Right forelimb (tissue), 1 donor: ENCODE measurements at places on chromosomes 1 and 21.

DNA sequence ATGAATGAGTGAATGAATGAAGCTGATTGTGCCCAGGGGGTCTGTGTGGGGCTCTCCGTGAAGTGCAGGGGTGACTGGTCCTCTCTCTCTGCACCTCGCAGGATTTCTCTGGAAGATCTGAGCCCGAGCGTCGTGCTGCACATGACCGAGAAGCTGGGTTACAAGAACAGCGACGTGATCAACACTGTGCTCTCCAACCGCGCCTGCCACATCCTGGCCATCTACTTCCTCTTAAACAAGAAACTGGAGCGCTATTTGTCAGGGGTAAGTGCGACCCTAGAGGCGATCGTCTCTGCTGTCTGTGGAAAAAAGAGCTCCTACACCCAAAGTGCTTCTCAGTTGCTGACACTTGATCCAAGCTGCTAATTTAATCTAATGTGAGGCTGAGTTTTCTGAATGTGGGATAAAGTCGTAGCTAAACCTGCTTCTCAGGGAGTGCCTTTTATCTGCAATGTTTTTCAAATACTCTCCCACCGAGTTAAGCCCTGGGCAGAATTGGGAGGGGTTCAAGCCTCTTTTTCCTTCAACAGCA is 101.7 kb downstream of the HUNK start:
- no peak for DNase-seq

GRCh38 chr1:91864017-91864700 is 21.8 kb downstream of the TGFBR3 start:
- no peak for DNase-seq

GRCh38 chr1:229249854-229250644 is 20.9 kb upstream of the RAB4A start:
- DNase-seq, result no peak

GRCh38 chr1:78254517-78254916 is 208.8 kb downstream of the GIPC2 start:
- DNase-seq, result no peak

GRCh38 chr1:82628887-82629286 is 828.2 kb downstream of the ADGRL2 start:
- no peak for DNase-seq

- no peak for DNase-seq
Measured at GRCh38 chr1:30745156-30745833, 12.3 kb downstream of the LAPTM5 start.

DNA sequence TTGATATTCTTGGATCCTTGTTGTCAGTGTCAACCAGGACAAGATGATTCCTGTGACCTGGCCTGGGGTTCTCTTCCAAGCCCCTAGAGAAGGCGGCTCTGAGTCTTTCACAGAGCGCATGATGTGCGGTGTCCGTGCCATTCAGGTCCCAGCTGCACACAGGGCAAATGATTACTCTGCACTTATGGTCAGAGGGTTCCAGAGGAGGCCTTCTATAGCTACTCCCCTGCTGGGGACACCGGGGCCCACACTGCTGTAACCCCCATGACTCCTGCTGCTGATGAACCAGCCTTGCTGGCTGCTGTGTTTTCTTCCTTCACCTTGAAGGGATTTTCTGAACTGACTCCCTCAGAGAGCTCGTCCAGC is 1.5 kb downstream of the PTGFRN start:
- DNase-seq, result no peak

DNA sequence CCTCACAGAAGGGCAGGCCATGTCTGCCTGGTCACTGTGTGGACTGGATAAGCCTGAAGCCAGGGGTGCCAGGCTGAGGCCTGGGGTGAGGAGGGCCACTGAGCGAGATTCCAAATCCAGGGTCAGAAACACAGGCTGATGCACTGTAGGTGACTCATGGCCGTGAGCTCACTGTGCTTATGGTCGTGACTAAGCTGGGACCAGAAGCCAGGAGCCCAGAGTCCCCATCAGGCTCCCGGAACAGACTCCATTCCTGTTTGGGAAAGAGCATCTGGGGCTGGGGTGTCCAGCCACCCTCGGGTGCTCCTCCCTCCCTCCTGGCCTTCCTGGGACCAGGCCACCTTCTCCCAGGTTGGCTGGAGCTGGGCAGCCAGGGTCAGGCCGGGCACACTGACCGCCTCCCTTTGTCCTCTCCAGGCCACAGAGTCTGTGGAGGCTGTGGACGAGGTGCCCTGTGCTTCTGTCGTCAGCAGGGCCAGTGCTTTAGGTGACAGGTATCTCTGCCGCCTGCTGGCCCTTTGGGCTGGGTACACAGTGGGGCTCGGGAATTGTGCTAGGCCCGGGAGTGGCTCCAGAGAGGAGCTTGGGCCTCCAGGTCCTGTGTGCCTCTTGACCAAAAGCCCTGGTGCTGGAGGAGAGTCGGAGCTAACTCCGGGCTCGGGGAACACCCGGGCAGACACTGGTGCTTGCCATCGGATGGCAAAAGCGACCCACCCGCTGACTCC is 36.7 kb downstream of the AJAP1 start:
- no peak for DNase-seq

DNA sequence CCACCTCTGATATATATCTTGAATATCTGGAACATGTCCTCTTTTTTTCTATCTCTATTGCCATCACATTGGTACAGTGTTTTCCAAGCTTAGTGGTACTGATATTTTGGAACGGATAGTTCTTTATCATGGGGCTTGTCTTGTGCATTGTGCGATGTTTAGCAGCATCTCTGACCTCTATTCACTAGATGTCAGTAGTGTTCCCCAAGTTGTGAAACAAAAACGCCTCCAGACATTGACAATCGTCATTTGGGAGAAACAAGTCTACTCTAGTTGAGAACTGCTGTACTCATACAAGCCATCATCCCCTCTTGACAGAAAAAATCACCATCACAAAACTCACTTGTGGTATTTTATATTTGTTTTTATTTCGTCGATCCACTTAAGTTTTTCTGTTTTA is 79.7 kb upstream of the CHODL start:
- DNase-seq, result no peak

GRCh38 chr1:15592285-15592684 is 7.4 kb upstream of the AGMAT start:
- DNase-seq, result no peak

DNA sequence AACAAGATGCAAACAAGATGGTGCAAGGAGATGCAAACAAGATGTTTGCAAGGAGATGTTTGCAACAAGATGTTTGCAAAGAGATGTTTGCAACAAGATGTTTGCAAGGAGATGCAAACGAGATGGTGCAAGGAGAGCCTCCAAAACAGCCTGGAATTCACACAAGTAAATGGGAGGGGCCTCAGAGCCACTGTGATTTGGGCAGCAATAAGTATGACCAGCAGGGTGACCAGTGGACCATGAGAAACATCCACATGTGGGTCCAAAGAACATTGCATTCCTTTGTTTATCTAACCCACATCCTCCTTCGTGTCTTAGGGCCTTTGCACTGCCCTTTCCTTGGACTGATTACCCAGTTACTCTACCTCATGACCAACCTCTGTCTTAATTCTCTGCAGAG is 162.9 kb downstream of the PLPP3 start:
- DNase-seq, result no peak

GRCh38 chr1:17881761-17882160 is 126.6 kb downstream of the ACTL8 start:
- no peak for DNase-seq

GRCh38 chr1:171426645-171427044 is 58.7 kb upstream of the PRRC2C start:
- DNase-seq, result no peak

- DNase-seq, result no peak
Measured at GRCh38 chr1:119743308-119743707, 25.4 kb downstream of the HMGCS2 start.

DNA sequence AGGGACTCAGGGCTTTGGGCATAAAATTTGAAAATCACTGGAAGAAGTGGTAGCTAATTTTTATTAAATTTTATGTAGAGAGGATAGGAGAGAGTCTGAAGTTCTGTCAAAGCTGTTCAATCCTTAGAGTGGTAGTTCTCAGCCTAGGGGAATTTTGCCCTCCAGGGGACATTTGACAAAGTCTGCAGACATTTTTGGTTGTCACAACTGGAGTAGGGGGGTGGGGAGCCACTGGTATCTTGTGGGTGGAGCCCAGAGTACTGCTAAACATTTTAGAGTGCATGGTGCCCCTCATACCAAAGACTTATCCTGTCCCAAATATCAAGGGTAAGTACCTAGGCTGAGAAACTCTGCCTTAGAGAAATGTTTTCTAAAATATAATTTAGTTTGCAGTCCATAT is 30.2 kb downstream of the RASAL2 start:
- DNase-seq, result no peak

- no peak for DNase-seq
Measured at GRCh38 chr1:203797948-203798655, 2.7 kb downstream of the ZBED6 start.

DNA sequence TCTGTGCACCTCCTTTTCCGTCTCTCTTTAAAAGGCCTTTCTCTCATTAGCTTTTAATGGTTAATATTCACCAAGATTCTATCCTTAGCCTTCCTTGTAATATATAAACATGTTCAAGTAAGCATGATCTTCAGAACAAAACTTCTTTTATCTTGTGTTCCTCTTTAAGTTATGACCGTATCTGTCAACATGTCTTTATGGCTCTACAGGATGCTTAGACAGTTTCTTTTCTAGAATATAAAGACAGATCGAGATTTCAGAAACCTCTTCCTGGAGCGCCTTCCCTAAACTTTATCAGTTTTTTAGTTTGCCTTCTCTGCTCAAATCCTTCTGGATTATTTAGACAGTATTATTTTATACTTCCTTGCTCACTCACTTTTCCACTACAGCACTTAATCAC is 7.2 kb downstream of the RO60 start:
- DNase-seq, result no peak

- no peak for DNase-seq
Measured at GRCh38 chr1:217586586-217586985, 44.3 kb downstream of the GPATCH2 start.

DNA sequence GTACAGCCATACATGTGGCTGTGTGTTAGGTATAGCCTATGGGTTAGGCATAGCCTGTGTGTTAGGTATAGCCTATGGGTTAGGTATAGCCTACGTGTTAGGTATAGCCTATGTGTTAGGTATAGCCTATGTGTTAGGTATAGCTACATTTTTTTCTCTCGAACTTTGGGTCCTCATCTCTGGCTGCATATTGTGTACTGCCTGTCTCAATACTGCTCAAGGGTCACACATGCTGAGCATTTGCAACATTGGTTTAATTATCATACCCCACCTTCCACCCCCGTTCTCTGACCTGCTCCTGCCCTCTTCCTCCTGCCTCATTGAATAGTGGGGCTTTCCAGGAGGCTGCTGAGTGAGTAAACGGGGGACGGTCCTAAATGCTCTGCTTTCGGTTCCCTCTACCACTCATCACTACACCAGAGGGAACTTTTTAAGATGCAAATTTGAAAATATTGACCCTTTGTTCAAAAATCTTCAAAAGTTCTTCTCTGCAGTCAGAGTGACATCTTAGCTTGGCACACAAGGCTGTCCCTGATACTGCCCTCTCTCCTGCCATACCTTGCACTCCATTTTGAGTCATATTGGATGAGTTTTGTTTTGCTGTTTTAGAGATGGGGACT is 17.8 kb downstream of the OR2B11 start:
- no peak for DNase-seq

DNA sequence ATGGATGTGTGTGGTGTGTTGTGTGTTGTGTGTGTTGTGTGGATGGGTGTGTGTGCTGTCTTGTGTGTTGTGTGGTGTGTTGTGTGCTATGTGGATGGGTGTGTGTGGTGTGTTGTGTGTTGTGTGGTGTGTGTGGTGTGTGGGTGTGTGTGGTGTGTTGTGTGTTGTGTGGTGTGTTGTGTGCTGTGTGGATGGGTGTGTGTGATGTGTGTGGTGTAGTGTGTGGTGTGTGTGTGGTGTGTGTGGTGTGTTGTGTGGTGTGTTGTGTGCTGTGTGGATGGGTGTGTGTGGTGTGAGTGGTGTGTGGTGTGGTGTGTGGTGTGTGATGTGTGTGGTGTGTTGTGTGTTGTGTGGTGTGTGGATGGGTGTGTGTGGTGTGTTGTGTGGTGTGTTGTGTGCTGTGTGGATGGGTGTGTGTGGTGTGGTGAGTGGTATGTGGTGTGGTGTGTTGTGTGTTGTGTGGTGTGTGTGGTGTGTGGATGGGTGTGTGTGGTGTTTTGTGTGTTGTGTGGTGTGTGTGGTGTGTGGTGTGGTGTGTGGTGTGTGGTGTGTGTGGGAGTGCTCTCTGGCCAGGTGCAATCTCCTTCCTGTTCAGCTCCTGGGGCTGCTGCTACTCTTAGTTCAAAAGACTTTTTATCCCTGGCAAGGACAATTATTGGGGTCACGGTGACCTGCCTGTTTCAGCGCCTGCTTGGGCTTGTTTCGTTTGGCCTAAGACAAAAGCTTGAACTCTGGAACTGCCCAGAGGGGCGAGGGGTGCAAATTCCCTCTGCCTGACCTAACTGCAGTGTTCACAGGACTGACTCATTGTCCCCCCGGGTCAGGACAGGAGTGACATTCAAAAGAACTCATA is 101.1 kb downstream of the UBIAD1 start:
- no peak for DNase-seq

DNA sequence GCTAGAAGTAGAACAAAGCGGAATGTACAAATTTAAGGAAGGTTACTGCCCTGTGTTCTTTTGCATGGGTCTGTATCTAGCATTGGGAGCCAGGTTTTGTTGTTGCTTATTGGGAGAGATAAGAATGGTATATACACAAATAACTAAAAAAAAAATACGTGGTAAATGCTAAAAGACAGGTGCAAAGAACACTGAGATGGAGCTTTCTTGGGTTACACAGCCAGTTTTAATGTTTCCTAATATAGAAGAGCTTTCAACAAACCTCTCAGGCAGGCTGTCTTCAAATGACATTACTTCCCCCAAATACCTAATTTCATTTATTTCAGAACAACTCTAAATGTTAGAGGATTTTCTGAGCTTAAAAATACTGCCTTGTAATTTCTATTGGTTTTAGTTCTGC is 1.4 kb upstream of the MDM4 start:
- DNase-seq, result no peak

DNA sequence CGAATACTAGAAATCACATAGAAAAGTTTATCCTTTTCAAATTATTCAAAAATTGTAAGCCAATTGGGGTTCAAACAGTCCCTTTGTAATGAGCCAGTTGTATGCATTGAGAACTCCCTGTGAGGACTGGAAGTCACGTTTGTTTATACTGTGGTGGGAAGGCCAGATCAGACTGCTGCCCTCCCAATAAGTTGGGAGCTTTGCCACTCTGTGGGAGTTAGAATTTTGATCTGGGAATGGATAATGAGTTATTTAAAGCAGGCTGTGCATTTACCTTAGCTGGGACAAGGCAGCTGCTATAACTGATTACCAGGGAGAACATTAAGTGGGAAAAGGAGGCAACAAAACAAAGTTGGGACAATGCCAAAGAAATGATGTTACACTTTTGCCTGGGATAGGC is 178.8 kb downstream of the SDCCAG8 start:
- DNase-seq, result no peak

- DNase-seq, result no peak
Measured at GRCh38 chr1:186783193-186783592, 45.6 kb upstream of the PLA2G4A start.

DNA sequence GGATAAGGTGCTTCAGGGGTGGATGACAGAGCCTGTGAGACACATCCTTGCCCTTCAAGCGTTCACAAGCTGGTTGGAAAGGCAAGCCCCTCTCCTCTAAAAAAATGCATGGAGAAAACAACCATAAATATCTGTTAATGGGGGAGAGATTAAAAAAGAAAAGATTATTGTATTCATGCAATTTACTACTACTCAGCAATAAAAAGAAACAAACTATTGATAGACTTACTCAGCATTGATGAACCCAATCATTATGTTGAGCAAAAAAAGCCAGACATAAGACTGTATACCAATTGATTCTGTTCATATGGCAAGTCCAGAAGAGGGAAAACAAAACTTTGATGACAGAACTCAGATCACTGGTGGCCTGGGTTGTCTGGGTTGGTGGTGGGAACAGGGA is 138.7 kb upstream of the IRF2BP2 start:
- no peak for DNase-seq
